ENCODE measurements at places on chromosomes 2 and 18.
A peak's percentile ranks its signal among the peaks of the same experiment; 100 is the strongest.

DNA sequence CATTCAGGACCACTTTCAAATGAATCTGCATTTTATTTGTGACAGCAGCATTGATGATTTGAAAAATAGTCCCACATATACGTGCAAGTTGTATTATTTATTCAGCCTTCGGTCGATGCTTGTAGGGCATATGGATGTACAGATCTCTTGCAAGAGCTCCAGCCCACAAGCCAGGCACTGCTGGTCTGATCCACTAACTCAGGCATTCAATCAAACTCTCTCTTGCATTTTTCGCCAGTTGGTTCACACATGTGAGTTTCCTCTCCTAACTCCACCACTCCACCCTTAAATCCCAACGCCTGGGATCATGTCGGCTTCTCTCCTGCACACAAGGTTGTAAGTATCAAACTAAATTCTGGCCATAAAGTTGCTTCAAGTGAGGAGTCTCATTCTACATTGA lies 318.7 kb downstream of the CYP26B1 start:
- DNase-seq = no peak

DNA sequence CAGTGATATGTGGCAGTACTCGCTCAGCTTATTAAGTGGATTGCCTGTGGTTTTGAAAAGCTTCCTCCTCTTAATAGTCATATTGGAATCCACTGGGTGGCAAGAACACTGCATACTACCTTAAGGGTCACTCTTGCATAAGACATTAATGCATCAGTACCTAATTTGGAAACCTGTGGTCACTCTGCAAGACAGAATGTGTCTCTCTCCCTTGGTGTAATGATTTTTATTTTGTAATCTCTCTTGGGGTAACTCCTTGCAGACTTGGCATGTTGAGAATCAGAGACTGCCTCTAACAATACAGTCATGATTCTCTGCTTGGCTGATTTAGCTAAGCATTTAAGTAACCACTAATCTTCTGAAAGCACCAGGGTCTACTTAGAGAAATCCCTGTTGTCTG lies 33.0 kb upstream of the IER3IP1 start:
- DNase-seq = no peak

- DNase-seq = no peak
These were observed 47.0 kb upstream of the MSH6 start for GRCh38 chr2:47735912-47736311.

- no peak for DNase-seq
These were observed 301.7 kb upstream of the FSIP2 start for GRCh38 chr2:185436787-185437372.

- no peak for DNase-seq
These were observed 131.5 kb downstream of the SOCS6 start for GRCh38 chr18:70420146-70420898.

DNA sequence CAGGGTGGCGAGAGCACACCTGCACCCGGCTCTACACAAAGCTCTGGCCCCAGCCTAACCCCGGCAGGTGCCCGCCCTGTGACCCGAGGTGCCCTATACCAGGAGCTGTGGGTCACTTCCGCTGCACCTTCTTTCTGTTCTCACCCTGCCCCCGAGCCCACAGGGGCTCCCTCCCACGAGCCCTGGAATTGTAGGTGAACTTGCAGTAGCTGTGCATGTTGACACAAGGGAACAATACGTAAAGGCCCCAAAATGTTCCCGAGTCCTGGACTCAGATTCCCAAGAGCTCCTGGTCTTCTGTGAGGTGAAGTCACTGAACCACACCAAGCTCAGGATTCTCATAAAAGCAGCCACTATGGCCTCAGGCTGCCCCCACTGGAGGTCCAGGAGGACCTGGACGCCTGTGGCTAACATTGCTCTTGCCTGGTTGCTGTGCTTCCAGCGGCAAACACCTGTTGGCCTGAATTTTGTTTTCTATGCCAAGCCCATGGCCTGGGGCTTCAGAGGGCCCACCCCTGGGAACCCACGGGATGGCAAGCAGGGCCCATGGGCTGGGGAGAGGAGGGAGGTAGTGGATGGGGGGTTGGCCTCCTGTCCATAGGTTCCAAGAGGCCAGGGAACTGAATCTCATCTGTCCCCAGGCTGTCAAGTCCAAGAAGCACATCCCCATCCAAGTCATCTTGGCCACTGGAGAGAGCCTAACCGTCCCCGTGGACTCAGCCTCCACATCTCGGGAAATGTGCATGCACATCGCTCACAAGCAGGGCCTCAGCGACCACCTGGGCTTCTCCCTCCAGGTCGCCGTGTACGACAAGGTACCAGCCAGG lies 23.2 kb upstream of the GPR17 start:
- no peak for DNase-seq

- no peak for DNase-seq
These were observed 127.9 kb downstream of the UXS1 start for GRCh38 chr2:106065983-106066820.

- no peak for DNase-seq
These were observed 354.4 kb downstream of the MYCN start for GRCh38 chr2:16294791-16295190.

- DNase-seq = no peak
These were observed 124.9 kb downstream of the PRELID3A start for GRCh38 chr18:12532661-12533060.

GRCh38 chr2:228118940-228119339 lies 62.5 kb downstream of the SPHKAP start:
- no peak for DNase-seq

DNA sequence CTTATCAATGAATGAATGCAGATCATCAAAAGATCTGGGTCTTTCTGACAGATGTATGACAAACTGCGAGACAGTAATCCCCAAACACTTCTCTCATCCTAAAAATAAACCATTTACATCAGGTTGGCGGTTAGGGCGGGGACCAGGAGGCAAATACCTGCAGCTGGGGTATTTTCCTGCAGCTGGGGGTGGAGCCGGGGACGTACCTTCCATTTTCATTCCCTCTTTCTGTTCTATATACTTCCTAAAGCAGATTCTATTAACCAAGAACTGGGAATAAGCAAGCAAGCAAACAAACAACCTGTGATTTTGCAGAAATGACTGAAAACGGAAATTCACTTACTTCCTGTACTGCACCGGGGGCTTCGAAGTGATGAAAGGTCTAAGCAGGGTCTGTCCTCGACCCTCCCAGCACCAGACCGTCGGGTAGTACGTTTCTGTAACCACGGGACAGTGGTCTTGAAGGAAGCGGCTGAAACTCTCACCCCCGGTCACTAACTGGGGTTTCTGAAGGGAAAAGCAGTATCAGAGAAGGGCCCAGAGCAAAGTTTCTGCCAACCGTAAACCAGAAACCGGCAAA lies 1.2 kb downstream of the ABHD3 start:
- no peak for DNase-seq

- DNase-seq = no peak
These were observed 541.7 kb upstream of the MEX3C start for GRCh38 chr18:51739044-51739666.

- DNase-seq = no peak
These were observed 53.1 kb downstream of the CWC22 start for GRCh38 chr2:179954026-179954425.

- no peak for DNase-seq
These were observed 266.7 kb upstream of the HDAC4 start for GRCh38 chr2:239667431-239667985.

DNA sequence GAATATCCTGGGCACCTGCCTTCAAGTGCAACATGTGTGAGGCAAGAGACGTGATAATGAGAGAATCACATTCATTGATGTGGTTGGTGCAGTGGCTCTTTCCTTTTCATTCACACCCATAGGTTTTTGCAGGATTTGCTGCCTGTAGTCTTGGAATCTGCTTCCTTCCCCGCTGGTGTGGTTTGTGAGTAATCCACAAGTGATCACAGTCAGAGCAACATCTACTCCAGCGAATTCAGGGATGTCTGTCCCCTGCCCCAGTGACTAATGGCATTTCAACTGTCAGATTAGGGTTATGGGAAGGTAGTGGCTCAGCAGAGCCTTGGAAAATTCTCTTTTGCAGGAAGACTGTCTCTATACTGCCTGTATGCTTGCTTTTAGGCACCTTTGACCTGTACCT lies 225.5 kb upstream of the RBMS1 start:
- DNase-seq = no peak

GRCh38 chr2:124353656-124354055 lies 328.6 kb downstream of the CNTNAP5 start:
- no peak for DNase-seq

DNA sequence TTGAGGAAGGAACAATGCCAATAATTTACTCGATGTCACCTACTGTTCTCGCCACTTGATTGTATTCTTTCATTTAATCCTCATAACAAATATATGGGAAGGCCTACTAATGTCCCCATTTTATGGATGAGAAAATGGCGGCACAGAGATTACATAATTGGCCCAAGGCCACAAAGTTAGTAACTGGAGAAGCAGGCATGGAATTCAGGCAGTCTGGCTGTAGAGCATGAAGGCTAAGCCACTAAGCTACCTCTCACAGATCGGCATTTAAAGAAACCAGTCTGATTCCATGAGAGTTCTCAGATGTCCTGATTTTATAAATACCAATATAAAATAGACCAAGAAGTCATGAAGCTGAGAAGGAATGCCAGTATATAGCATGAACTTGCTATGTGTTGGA lies 121.8 kb upstream of the EPAS1 start:
- DNase-seq = no peak

- no peak for DNase-seq
These were observed 252.8 kb downstream of the DYSF start for GRCh38 chr2:71706121-71706520.

DNA sequence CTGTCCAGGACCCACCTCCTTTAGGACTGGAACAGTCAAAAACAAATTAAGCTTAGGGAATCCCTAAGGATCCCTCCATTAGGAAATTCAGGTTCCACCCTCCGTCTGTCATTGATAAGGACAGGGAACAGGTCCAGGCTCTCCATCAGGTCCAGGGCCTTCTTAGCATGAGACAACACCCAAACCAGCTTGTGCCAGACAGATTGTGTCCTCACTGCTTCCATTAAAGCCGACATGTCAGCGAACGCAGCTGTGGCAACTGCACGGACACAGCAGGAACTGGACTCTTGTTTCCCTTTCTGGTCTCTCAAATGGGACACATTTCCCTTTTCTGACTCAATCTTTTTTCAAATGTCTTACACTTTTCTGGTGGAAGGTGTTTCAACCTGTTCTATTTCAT lies 81.4 kb downstream of the BCL11A start:
- no peak for DNase-seq

- no peak for DNase-seq
These were observed 95.8 kb downstream of the KYNU start for GRCh38 chr2:142973160-142973821.

- DNase-seq = no peak
These were observed 203.7 kb downstream of the TMEM163 start for GRCh38 chr2:134515137-134515536.

- no peak for DNase-seq
These were observed 601.1 kb upstream of the PIK3C3 start for GRCh38 chr18:41353777-41354528.

GRCh38 chr18:78893281-78894032 lies 86.2 kb upstream of the SALL3 start:
- DNase-seq = no peak

DNA sequence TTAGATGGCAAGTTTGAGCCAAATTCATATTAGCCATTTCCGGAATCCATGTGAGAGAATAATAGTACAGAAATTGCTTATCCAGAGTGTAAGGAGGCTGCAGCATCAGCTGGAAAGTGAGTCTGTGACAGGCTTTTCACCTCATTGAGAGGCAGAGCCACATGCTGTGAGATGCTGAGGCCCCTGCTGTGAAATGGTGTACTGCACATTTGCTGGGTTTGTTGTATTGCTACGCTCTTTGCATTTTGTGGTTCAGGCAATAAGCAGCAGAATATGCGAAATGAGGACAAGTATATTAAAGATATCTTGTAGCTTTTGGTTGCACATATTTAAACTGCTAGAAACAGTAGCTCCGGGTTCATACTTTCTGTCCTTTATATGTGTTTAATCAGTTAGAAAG lies 37.0 kb downstream of the NABP1 start:
- no peak for DNase-seq

DNA sequence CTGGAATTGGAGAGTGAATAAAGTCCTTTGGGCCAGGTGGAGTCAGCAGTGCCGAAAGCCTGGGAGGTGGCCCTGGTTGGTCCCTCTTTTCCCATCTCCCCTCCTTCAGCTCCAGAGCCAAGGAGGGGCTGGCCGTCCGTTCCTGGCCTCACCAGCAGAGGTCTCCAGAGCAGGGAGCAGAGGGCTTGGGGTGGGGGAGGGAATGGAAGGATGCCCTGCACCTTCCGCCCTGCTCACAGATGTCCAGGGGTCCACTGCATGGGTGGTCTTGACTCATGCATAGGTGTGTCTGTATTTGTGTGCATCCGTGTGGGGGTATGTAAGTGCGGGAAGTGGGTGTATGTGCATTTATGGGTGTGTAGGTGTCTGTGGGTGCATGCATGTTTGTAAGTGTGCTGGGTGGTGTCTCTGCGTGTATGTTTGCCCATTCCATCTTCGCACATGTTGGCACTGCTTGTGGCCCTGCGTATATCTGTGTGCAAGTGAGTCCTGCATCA lies 201.8 kb downstream of the ZFP36L2 start:
- DNase-seq = peak; percentile 14

- no peak for DNase-seq
These were observed 318 bp downstream of the TYW5 start for GRCh38 chr2:199955007-199955338.

GRCh38 chr2:45833968-45834344 lies 182.5 kb downstream of the PRKCE start:
- no peak for DNase-seq

DNA sequence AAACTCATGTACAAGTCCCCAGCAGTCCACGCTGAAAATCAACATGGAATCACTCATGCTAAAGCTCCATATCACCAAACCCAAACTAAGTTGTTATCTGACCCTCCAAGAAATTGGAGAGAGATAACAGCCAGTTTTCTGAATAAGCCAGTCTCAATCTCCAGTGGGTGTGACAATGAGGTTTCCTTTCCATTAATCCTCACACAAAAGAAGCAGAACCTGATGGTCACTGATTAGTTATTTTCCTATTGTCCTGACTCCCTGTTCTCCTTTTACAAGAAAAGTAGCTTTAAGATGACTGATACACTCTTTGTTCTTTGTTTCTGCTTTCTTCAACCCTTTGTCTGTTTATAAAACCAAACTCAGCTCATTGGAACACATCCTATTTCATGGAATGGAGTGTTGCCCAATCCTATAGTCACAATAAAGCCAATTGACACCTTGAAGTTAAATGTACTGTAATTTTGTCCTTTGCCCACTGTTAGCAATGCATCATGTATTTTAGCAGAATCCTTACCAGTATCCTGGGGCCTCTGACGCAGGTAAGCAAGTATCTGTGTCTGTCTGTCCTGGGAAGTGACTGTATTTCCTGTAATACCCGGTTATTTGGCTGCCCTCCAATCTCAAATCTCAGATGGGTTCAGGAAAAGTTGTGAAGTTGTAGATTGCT lies 30.6 kb upstream of the SH3RF3 start:
- no peak for DNase-seq
